ENCODE measurements at places on chromosomes 1 and 21.

- no peak for DNase-seq
Measured at GRCh38 chr1:55958498-55958897, 620.9 kb downstream of the PLPP3 start.

DNA sequence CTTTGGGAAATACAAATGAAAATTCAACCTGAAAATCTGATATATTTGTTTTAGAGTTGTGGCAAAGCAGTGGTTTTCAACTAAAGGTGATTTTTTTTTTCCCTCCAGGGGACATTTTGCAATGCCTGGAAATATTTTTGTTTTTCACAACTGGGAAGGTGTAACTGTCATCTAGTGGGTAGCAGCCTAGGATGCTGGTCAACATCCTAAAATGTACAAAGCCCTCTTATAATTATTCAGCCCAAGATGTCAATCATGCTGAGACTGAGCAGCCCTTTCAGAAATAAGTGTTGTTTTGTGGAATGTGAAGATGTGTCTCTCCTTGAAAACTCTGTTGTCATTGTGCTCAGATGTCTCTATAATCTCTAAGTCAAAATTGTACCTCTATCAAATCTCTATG, 95.2 kb upstream of the NCAM2 start:
- DNase-seq: no peak

- no peak for DNase-seq
Measured at GRCh38 chr1:156244712-156245111, 2.7 kb downstream of the BGLAP start.

- DNase-seq: no peak
Measured at GRCh38 chr1:17412093-17412870, 27.2 kb downstream of the RCC2 start.

DNA sequence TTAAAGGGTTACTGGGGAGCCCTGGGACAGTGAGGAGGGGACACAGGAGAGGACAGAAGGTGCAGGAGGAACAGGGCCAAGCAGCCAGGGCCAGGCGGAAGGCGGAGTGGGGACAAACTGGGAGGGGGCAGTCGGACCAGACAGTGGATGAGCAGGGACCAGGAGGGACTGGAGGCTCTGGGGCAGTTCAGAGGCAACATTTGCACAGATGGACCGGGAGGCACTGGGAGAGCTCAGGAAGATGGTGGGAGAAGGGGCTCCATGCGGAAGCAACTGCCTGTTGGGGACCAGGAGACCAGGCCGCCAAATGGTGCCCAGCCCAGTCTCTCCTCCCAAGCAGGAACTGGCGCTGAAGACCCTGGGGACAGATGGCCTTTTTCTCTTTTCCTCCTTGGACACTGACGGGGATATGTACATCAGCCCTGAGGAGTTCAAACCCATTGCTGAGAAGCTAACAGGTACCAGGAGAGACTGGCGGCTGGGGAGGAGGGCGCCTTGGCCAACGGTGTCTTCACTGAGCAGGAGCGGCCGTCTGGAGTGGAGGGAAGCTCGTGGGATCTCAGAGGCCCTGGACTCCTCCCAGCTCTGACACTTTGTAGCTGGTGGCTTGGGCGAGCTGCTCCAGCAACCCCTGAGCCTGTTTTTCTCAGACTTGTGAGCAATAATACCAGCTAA, 847 bp downstream of the SELENON start:
- no peak for DNase-seq

- DNase-seq: no peak
Measured at GRCh38 chr1:118254491-118255425, 69.7 kb upstream of the SPAG17 start.

DNA sequence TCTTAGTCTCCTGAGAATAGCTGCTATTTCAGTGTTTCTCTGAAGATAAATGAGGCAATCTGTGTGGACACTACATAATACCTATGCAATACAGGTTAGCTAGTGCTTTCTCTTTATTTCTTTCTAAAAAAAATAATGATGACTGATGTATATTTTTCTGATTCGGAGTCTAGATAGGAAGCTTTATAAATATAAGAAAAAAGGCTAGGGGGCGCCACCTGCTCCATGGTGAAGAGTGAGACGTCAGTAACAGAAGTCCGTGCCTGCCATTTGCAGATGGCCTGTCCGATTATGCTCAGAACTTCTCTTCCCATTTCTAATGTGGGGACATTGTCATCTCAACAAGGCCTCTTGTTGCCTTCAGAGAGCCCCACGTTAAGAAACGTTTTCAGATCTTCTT, 26.4 kb downstream of the QSOX1 start:
- no peak for DNase-seq

- DNase-seq: no peak
Measured at GRCh38 chr1:42368096-42368795, 12.3 kb upstream of the RIMKLA start.

- no peak for DNase-seq
Measured at GRCh38 chr1:101102426-101103156, 77.0 kb upstream of the DPH5 start.

DNA sequence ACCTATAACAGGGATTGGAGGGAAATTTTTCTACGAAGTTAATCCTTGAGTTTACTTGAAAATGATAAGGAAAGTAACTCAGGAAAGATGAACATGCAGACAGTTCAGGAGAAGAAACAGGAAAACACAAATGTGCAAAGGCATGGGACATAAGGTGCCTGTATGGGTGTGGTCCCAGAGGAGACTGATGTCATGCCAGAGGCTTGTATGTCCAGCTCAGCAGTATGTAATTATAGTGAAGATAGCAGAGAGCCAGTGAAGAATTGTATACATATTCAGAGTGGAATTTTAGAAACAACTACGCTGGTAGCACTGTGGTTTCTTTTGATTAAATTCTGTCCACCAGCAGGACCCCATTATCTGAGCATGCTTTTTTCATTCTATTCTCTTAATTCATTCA, 179.5 kb downstream of the LRRC7 start:
- no peak for DNase-seq

- no peak for DNase-seq
Measured at GRCh38 chr1:88787023-88787903, 103.2 kb downstream of the PKN2 start.

DNA sequence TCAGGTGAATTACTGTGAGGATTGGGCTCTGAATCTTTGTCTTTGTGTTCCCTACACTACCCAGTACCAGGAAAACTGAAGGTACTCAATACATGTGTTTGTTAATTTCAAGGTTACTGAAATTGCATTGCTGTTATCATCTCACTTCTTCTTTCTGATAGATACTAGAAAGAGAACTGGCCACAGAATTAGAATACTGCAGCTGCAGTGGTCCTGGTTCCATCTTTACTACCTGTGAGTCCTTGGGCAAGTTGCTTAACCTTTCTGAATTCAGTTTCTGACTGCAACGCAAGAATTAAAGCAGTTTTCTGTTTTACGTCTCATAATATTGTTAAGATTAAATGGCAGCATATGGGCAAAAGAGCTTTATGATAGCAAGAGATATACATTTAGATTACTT, 263.5 kb downstream of the LMO4 start:
- no peak for DNase-seq

- no peak for DNase-seq
Measured at GRCh38 chr1:89069951-89070350, 4.9 kb upstream of the GBP1 start.

DNA sequence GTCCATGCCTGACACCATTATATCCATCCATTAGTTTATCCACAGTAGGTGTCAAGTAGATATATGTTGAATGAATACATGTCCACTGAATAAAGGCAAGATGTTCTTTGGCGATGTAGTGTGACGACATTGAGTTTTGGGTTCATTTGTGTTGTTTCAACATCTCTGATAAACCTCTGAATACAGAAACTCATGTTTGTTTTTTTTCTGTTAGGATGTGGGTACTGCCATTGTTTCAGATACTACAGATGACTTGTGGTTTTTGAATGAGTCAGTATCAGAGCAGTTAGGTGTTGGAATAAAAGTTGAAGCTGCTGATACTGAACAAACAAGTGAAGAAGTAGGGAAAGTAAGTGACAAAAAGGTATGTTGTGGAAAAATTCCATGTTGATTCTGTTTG, 28.1 kb downstream of the MDM4 start:
- DNase-seq: no peak

DNA sequence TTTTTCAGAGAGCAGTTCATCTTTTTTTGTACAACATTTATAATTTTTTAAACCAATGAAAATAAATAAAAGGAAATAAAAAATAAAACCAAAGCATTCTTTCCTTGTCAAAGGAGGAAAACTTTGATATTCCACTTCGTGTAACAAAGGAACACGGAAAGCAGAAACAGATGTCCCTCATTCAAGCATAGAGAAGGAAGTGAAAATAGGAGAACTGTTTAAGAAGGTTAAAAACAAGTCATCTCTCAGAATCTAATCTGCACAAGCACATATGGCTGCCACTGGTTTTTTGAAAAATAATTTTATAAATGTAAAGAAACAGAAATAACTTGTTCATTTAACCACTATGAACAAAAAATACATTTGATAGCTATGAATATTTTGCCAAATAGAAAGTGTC, 35.9 kb upstream of the ZNF644 start:
- DNase-seq: no peak

GRCh38 chr1:67308136-67308535, 463 bp downstream of the IL12RB2 start:
- DNase-seq: no peak

DNA sequence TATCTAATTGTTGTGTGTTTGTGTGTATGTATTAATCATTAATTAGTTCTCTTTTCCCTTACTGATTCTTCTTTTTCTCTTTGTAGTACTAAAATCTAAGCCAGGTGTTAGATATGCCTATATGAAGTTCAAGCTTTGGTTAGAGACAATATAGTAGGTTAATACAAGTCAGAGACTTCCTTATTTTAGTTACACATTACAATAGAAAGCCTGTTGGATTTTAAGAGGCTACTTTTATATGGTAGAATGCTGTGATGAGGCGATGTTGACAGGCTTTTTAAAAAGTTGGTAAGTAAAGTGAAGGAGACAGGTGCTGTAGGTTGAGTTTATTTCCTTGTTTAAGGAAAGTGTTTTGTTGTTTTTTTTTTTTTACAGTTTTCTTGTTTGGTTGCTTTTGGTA, 45.9 kb downstream of the ADGRL2 start:
- DNase-seq: no peak

DNA sequence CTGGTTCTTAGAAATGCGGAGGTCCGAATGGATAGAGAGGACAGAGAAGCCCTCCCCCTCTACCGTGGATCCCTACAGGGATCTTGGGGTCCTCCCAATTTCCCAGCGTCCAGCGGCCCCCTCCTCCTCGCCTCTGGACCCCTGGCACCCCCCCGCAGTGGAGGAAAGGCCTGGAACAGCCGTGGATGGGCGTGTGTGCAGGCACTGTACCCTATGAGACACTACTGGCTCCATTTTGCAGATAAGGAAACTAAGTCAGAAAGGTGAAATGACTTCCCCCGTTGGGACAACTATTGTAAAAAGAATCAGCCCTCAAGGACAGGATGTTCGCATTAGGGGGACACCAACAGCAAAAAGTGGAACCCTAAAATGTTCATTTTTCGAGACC, 931 bp upstream of the CLSTN1 start:
- DNase-seq: no peak

- DNase-seq: no peak
Measured at GRCh38 chr1:219304227-219305226, 130.8 kb downstream of the LYPLAL1 start.

GRCh38 chr1:184644771-184645170, 109.9 kb downstream of the EDEM3 start:
- no peak for DNase-seq

DNA sequence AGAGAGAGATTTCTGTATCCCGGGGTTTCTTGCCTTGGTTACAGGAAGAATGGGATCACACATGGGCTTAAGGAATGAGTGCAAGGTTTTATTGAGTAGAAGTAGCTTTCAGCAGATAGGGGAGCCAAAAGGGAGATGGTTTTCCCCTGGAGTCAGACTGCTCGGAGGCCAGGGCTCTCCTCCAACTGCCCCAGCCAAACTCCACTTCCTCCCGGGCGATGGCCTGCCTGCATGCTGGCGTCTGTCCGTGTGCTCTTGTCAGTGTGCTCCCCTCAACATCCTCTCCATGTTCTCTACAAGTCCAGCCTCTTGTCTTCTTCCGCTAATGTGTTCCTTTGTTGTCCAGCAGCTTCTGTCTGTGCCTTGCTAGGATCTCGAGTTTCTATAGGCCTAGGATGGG, 421.3 kb upstream of the ADGRL2 start:
- DNase-seq: no peak
